ENCODE measurements at places on chromosomes 13 and 19. TPM values are rescaled to one million over a fixed set of nuclear protein-coding genes. Genes with fewer than 3 reads are reported as not detected.

Gene ZNF667
- total RNA-seq: 3.1 TPM

Gene PRODH2
- not detected for total RNA-seq

Gene GPR108
- total RNA-seq: 33.5 TPM

Gene RNF225
- total RNA-seq: 0.26 TPM

Gene CYP4F11
- 0.15 TPM for total RNA-seq

Gene CCNA1
- total RNA-seq: 9.6 TPM

Gene PCSK4
- total RNA-seq: 7.9 TPM

Gene KIR3DL1
- 0.64 TPM for total RNA-seq

Gene NCR1
- 0.63 TPM for total RNA-seq

Gene KIR3DL2
- total RNA-seq: not detected

Gene CDC37
- 156 TPM for total RNA-seq

Gene ZNF738
- 7.4 TPM for total RNA-seq

Gene ZNF415
- total RNA-seq: 16.6 TPM

Gene NDUFA7
- total RNA-seq: 10.6 TPM

Gene DENND1C
- 11.0 TPM for total RNA-seq

Gene TTYH1
- total RNA-seq: 0.18 TPM

Gene ODAD3
- 3.9 TPM for total RNA-seq

Gene OR4F17
- not detected for total RNA-seq

Gene SLC7A10
- 0.71 TPM for total RNA-seq

Gene PABPC3
- total RNA-seq: 0.51 TPM

Gene NFIC
- total RNA-seq: 43.9 TPM

Gene TBC1D4
- 20.3 TPM for total RNA-seq

Gene STXBP2
- 80.3 TPM for total RNA-seq

Gene CD70
- total RNA-seq: 0.28 TPM

Gene CDX2
- total RNA-seq: 0.12 TPM

Gene INTS6
- total RNA-seq: 31.7 TPM

Gene C13orf46
- 1.1 TPM for total RNA-seq

Gene COG6
- total RNA-seq: 28.0 TPM

Gene TNPO2
- 63.0 TPM for total RNA-seq

Gene SYDE1
- total RNA-seq: 17.0 TPM

Gene PGLYRP2
- not detected for total RNA-seq

Gene RNF17
- total RNA-seq: 0.09 TPM

Gene LRFN3
- 3.6 TPM for total RNA-seq

Gene WDR62
- total RNA-seq: 2.1 TPM

Gene SIGLEC12
- total RNA-seq: 0.28 TPM

Gene CD22
- 53.8 TPM for total RNA-seq

Gene ZSCAN1
- total RNA-seq: 1.1 TPM

Gene PLIN4
- 5.0 TPM for total RNA-seq

Gene AP1M2
- total RNA-seq: 40.2 TPM

Gene ZNF581
- 15.7 TPM for total RNA-seq

Gene VMAC
- total RNA-seq: 6.3 TPM

Gene OR7C1
- not detected for total RNA-seq

Gene FGF22
- total RNA-seq: 0.46 TPM

Gene MIR17HG
- 8.6 TPM for total RNA-seq

Gene SMIM44
- total RNA-seq: not detected

Gene SIGLEC11
- total RNA-seq: 1.5 TPM

Gene GAPDHS
- not detected for total RNA-seq
